Activated T-cell treated with anti-CD3 and anti-CD28 coated beads for 48 hours (primary cell): ENCODE measurements at places on chromosomes 7 and 10.

DNA sequence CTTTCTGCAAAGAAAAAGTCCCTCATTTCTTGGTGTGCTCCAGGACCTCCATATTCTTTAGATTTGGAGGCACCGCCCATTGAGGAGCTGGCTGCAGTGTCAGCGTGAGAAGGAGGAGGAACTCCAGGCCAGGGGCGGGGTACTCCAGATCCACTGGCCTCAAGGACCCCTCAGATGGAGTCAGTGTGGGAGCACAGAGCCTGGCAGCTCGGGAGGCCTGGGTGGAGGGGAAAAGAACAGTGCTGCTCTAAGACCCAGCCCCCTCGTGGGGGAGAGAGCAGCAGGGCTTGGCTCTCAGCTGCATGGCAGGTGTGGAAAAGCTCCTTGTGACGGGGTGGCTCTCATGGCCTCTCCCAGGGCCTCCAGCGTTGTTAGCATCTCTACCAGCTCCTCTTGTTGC, 70.5 kb downstream of the ITGB1 start:
- DNase-seq: no peak

DNA sequence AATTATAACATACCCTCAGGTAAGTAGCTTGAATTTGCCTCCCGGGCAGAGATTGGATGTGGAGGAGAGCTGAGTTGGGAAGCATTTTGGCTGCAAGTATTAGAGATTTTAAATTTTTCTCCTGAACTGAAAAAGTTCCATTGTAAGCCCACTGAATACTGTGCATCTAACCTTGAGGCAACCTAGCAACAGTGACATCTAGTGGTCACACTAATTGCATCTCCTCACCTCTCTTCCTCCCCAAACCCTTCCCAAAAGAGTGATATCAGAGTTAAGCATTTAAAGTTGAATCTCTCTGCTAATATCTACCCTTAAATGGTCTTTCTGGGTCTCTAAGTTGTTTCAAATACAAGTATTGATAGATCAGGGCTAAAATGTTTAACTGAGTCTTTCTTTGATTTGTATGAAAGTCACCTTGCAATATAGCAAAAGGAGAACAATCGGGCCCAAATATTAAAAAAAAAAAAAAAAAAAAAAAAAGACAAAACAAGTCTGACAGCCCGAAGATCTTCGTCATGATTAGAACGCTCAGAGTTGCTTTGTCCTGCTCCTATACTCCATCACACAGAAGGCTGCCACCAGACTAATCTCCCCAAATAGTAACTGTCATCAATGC, 40.4 kb upstream of the DLX5 start:
- no peak for DNase-seq

GRCh38 chr10:59878289-59878688, 28.1 kb downstream of the CCDC6 start:
- DNase-seq: no peak

GRCh38 chr7:90720984-90721760, 125.1 kb downstream of the CDK14 start:
- no peak for DNase-seq

DNA sequence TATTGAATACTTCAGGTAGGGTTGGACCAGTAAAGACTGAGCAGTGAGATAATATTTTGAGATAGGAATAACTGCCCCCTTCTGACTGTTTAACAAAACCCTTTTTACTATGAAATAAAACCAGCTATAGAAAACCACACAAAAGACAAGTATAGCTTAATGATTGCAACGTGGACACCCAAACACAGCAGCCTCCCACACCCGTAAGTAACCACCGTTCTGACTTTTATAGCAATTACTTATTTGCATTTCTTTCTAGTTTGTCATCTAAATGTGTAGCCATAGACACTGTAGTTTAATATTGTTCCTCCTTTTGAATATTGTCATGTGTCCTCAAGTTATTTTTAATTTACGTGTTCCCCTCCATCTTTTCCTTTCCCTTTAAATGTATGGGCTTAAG, 42.9 kb upstream of the SYPL1 start:
- no peak for DNase-seq

DNA sequence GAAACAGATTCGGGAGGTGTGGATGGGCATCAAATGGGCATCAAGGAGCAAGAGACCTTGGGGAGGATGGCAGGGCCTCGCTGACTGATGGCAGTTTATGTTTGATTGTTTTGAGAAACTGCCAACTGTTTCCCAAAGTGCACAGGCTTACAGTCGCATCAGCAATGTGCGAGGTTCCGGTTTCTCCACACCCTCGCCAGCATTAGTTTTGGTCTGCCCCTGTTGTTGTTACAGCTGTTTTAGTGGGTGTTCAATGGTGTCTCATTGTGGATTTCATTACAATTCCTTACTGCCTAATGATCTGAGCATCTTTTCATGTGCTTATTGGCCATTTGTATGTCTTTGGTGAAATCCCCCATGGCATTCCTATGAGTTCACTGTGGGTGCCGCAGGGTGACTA, 24.4 kb downstream of the AKR1E2 start:
- DNase-seq: no peak

GRCh38 chr7:25831831-25832411, 320.1 kb upstream of the NFE2L3 start:
- DNase-seq: no peak

- peak; percentile 2 for DNase-seq
Observed at GRCh38 chr10:69842020-69842419, 40.3 kb downstream of the COL13A1 start.

DNA sequence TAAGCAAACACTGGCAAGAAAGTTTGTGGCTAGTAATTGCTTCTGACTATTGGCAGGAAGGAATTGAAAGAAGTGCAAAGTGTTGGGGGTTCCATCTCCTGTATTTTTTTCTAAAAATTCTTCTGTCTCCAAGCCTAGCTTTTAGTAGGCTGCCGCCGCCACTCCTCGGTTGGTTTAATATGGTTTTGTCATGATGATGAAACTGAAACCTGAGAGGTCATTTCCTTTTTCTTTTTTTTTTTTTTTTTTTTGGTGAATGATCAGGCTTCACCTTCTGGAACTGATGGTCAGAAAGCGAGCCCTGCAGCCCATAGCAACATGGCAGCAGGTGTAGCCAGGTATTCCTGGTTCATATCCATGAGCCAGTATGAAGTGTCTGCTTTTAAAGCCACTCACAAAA, 75.3 kb upstream of the AGBL3 start:
- DNase-seq: no peak

GRCh38 chr7:81161451-81162075, 242.7 kb upstream of the SEMA3C start:
- no peak for DNase-seq

DNA sequence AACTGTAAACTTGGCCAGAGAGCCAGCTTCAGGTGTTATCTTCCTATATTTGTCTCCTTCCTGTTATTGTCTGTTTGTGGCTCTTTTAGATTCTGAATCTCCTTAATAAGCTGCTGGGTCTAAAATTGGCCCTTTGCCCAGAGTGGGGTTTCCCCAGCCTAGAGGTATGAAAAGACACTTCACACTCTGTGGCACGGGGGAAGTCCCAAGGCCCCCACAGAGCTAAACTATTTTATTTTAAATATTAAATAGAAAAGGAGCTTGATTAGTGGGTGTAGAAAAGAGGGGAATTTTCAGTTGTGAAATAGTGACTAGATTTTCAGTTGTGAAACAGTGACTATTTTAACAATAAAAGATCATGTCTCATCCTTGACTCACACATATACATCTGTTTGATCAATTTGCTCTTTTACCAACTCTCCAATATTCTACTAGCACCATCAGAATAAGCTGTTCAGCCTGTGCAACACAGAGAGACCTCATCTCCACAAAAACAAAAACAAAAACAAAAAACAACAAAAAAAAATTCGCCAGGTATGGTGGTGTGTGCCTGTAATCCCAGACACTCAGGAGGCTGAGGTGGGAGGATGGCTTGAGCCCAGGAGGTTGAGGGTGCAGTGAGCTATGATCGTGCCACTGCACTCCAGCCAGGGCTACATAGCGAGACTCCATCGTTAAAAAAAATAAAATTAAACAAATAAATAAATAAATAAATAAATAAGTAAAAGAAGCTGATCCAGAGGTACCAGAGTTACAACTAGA, 24.9 kb upstream of the ADO start:
- peak; percentile 74 for DNase-seq

GRCh38 chr7:26508917-26509316, 217.3 kb downstream of the SNX10 start:
- DNase-seq: no peak

DNA sequence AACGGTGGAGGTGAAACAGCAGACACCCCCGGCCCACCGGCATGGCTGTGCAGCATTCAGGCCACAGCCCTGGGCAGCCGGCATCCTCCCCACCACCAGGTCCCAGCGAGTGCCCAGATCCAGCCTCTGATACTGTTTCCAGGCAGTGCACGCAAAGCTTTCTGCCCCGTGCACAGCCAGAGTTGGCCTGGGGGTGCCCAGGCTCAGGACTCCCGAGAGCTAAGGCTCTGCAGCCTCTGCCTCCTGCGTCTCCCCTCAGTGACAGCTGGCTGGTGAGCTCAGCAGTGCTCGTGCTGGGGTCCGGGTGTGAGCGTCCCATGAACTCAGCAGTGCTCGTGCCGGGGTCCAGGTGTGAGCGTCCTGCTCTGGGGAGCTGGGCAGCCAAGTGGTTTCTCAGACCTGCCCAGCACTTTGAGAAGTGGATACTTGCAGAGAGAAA, 65.4 kb downstream of the CFAP46 start:
- DNase-seq: no peak

GRCh38 chr10:13143766-13144165, 17.6 kb upstream of the MCM10 start:
- DNase-seq: no peak

DNA sequence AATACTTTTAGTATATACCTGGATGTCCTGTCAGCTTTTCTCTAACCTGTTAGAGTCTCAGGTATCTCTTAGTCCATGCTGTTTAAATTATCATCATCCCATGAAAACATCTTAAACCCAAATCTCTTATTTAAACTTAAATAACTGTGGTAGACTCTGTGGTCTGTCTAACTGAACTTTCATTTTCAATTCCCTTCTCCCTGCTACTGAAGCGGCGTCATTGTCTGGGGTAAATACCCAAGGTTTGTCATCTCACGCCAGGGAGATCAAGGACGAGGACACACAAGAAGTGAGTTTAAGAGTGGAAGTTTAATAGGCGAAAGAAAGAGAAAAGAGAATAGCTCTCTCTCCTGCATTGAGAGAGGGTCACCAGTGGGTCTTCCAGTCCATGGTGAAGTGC, 804.4 kb upstream of the CELF2 start:
- DNase-seq: no peak

DNA sequence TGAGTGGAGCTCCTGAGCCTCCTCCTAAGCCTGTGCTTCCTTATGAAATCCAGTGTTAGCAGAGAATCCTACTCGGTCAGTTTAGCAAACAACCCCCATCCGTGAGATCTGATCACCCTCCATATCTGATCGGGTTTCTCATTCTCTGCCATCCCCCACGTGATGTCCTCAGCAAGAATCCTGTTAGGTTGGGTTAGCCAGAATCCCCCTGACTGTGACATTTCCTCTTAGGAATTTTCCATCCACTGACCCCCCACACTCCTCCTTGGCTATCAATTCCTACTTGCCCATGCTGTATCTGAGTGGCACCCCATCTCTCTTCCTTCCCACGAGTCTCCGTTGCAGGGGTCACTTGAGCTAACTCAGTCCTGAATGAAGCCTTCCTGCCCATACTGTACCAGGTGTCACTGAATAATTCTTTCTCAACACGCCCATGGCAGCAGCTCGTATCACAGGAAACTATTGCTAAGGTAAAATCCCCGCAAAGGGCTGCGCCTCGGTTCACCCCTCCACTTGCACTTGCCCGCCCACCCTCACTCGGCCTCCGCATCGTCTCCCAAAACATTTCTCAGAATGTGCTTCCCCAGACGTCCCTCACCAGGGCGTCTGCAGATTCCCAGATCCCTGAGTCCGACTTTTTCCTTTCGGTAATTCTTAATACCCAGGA, 44.1 kb downstream of the MYOF start:
- DNase-seq: no peak

DNA sequence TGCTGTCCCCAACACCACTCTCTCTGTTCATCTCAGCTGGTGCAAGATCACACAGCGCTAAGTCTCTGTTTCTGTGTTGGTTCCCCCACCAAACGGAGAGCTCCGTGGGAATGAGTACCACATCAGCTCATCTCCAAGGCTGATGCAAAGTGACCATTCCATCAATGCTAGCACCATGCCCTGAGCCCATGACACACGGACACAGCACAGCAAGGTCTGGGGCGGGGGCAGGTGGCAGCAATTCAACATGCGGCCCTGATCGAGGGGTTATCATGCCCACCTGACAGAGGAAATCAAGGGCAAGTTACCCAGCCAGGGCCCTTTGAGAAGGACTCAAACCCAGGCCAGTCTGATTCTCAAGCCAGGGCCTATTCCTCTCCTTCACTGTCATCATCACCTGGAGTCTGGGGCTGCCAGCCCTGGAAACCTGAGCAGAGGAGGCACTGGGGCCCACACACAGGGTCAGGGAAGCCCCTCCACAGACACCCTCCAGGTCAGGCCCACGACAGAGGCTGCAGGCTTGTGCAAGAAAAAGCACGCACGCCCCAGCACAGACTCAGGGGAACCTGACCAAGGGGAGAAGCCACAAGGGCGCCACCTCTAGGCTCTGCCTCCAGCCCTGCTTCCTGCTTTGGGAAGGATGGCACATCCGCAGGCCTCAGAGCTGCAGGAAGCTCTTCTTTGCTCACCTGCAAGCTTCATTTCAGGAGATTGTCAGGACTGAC, 74.8 kb downstream of the GRID1 start:
- no peak for DNase-seq

DNA sequence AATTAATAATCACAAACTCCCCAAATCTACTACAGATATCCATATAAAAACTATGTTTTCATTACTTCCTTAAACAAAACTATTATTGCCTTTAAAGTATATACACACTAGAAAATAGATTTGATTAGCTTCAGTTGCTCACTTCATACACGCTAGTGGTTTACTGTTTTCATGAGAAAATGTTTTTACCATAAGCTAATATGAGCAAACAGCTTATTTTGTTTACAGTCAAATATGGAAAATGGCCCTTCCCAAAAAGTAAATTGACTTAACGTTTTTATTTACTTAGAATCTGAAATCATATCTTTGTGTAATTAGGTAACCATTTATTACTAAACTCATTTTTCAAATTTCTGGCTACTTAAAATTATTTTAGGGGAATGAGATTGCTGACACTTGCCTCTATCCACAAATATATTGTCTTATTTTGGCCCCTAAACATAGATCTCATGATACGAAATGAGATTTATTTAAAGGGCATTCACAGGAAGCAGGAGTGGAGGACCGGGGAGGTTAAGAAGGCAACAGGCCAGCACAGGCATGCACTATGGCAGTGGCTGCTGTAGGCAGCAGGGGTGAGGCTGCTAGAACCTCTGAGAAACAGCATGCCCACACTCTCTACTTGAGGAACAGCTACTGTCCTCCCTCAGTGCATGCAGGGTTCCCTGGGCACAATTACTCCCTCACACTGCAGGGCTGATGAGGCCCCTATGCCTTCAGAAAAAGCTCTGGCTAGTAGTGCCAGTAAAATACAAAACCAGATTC, 29.6 kb upstream of the SOSTDC1 start:
- no peak for DNase-seq

- no peak for DNase-seq
Observed at GRCh38 chr10:553233-553632, 136.2 kb downstream of the DIP2C start.
